ENCODE measurements at places on chromosomes 2 and 18.

GRCh38 chr2:127414638-127415592 lies 3.3 kb upstream of the PROC start:
- no peak for DNase-seq

GRCh38 chr18:79724299-79725080 lies 44.9 kb downstream of the CTDP1 start:
- no peak for DNase-seq

GRCh38 chr2:16653799-16654198 lies 11.8 kb downstream of the CYRIA start:
- DNase-seq = no peak

GRCh38 chr2:17793803-17794354 lies 22.4 kb upstream of the MSGN1 start:
- no peak for DNase-seq

- no peak for DNase-seq
Measured at GRCh38 chr2:102143450-102143985, 972 bp downstream of the IL1R1 start.

- DNase-seq = no peak
Measured at GRCh38 chr2:8290771-8291352, 391.0 kb upstream of the ID2 start.

DNA sequence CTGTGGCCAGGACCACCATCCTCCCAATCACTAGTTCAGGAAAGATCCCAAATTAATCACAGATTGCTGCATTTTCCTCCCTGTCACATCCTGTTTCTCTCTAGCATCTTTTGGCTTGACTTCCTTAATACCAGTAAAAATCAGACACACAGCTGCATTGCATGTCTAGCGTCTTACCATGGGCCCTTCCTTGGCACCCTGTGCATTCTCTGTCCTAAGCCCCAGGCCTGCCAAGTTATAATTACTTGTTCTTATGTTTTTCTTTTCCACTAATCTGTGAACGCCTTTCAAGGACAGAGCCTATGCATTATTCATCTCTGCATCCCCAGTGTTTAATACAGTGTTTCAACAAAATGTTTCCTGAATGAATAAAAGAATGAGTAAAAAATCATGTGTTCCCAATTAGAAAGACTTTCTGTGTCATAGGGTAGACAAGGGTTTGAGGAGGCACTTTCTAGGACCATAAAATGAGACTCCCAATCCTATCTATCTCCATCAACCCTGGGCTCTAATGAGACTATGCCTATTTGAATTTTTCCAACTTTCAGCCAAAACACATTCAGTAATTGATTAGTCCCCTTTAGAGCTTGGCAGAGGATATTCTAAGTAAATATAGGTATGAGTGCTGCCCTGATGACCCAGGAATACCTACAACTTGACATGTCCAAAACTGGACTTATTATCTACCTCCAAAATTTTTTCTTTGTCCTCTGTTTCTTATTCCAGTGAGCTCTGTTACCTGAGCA lies 10.3 kb upstream of the NT5C1B start:
- no peak for DNase-seq

- DNase-seq = no peak
Measured at GRCh38 chr18:59861009-59861408, 38.8 kb upstream of the PMAIP1 start.

DNA sequence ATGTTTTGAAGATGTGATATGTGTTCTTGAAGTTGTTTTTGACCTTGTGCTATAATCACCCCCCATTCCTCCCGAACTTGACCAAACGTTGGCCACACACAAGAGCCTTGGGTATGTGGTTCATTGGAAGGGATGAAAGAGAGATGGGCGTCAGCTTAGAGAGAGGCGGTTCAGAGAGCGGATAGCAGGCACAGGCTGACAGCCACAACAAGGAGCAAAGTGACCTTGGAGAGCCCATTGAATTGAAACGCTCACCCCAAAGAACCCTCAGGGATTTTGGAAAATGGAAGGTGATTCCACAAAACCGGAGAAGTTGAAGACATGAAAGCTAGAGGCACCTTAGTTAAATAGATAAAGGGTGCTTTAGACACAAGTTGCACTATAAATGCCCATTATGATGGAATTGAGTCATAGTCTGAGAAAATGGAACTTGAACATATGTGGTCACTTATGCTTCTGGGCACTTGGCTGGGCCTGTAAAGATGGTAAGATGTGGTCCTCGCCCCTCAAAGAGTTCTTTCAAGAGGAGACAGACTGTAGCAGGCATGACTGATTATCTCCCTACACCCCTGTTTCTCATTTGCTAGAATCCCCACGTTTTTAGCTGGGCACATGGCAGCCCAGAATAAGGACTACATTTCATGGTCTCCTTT lies 188.5 kb upstream of the HAAO start:
- DNase-seq = no peak

GRCh38 chr2:101478181-101479001 lies 3.5 kb upstream of the RFX8 start:
- no peak for DNase-seq

DNA sequence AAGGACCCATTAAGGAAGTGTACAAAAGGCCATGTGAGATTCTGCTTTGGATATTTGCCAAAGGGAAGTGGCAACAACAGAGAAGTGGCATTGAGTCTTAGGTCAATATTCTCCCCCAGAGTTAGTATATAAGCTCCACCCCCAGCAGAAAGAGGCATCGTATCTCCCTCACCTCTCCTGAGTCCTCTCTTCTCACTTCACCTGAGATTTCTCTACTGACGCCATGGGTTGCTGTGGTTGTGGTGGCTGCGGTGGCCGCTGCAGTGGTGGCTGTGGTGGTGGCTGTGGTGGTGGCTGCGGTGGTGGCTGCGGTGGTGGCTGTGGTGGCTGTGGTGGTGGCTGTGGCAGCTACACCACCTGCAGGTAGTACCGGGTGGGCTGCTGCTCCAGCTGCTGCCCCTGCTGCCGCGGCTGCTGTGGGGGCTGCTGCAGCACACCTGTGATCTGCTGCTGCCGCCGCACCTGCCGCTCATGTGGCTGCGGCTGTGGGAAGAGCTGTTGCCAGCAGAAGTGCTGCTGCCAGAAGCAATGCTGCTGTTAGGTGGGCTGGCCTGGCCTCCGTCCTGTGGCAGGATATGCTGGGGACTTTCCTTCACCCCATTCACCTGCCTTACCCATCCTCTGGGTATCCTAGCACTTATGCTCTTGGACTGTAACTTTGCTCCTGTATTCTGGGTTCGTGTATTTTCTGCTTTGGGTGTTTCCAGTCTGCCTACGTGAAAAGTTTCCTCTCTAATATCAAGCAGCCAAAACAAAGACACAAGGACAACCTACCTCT lies 5.9 kb downstream of the SCYGR3 start:
- DNase-seq = no peak

DNA sequence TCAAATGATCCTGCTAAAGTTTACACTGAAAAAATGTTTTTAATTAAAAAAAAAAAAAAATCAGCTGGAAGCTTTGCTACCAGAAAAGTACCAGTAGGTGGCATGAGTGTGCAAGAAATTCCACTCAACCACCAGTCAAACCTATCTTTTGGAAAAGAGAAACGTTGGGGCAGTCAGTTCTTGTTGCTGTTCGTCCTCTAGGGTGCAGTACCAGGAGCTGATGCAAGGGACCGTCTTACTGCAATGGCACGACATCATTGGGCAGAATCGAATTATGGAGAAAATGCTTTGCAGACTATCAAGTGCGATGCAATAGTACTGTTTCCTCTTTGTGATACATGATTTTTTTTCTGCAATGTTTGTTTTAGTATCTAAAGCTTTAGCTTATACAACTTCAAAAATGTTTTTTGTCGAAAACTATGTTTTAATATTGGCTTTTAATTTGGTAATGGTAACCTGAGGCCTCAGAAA lies 18.3 kb downstream of the YPEL5 start:
- peak; percentile 74 for DNase-seq

DNA sequence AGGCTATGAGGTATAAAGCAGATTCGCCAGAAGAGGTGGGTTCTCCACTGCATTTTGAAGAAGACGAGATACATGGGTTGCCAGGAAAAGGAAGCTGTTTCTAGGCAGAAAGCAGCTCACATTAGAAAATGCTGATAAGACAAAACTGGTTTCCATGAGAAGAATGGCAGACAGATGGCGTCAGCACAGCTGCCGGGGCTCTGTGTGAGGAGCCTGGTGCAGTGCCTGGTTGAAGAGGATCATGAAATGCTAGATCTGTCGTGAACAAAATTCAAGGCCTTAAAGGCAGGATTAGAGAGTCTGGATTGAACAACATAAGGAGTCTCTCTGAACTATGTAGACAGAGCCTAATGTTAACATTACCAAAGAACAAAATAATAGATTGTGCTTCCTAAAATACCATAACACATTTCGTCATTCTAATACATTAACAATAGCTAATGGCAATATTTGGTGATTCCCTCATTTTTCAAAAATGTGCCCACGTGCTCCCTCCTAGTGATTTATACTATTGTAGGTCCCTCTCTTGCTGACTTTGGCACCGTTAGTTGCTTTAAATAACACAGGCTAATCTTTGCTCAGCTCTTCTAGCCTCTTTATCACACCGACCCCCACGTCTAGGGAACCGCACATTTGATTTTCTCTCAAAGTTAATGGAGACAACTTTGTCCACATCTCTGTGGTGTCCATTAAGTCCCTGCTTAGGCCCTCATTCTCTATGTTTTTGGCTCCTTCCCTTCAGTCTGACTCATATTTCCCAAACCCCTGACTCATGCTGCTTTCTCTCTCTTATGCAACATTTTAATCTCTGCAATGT lies 38.2 kb downstream of the EFEMP1 start:
- DNase-seq = no peak

DNA sequence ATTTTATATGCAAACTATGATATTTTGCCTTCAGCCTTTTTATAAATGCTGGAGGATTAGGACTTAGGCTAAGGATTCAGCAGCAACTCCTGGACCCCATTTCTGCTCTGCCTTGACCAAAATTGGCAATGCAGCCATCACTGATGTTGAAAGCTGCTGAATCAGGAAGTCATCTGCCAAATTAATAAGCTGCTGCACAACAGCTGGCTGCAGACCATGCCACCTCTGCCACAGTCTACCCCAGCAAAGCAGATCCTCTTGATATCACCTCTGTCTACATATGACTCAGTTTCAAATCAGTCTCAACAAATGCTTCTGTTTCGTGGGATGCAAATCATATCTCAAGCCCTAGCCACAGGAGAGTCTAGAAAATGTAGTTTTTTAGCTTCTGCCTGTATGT lies 7.1 kb upstream of the SOS1 start:
- DNase-seq = no peak

GRCh38 chr2:172415157-172415864 lies 12.1 kb upstream of the ITGA6 start:
- DNase-seq = no peak

GRCh38 chr18:73232933-73233332 lies 365.1 kb upstream of the NETO1 start:
- no peak for DNase-seq

- no peak for DNase-seq
Measured at GRCh38 chr2:10258326-10258725, 44.4 kb upstream of the HPCAL1 start.

DNA sequence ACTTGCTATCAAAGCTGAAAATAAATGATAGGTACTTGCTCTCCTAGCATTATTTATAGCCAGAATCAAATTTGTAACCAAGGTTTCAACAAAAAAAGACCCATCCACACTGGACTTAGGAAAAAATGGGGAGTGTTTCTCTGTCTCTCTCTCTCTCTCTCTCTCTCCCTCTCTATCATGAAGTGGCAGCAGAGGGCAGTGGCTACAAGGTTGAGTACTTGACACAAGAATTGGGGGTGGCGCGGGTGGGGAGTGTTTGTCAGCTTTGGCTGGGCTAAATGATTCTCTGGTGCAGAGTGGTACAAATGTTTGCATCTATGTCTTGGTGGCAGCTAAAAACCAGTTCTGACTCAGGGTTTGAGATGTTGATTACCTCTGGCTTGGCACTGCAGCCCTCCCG lies 85.0 kb downstream of the RBM43 start:
- DNase-seq = no peak

DNA sequence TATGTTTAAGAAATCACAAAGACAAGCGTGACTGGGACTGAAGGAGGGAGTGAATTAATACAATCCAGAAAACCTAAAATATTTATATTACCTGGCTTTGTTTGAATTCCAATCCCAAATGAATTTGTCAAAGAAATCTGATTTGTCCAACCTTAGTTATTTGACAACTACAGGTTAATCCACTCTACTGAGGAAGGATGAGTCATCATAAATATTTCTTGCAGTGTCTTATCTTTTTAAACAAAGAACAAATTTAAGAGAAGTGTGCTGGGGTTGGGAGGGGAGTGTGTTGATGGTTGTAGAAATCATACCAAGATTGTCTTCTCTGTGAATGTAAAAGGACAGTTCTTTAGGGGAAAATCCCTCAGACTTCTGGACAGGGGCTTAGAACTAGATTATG lies 1106.3 kb upstream of the SLC39A10 start:
- no peak for DNase-seq

- DNase-seq = no peak
Measured at GRCh38 chr2:239912171-239912937, 112.8 kb downstream of the NDUFA10 start.

DNA sequence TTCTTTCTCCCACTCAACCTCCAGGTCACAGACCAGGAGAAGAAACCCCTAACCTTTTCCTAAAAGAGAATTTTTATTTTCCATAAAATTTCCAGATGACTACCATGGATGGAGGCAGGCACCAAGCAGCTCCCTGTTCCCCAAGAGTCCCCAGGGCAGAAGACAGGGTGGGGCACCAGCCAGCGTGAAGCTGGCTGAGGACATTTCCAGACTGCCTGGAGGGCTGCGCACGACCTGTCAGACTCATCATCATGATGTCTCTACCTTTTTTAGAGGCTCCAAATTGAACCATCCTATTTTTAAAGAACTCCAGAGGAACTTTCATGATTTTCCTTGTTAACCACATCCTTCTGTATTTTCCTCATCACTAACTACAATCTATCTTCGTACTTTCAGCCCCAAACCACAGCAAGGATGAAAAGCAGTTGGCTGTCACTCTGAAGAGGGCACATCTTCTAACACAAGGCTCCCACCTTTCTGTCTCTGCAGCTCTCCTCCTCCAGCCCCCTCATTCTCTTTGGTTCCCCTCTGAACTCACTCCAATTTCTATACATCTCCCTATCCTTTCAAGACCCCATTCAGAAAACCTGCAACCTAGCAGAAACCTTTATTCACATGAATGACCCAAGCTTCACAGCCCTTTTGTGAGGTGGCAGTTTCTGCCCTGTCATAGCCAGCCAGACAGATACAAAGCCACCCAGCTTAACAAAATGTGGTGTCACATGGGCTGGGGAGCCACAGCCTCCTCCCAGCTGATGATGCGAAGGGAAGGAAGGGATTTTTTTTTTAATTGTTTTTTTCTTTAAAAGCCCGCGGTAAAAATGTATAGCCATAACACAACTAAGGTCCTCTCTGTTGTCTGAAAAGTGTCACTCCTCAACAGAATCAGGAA lies 11.1 kb downstream of the AMMECR1L start:
- no peak for DNase-seq

- no peak for DNase-seq
Measured at GRCh38 chr2:26492749-26493515, 15.0 kb upstream of the OTOF start.

DNA sequence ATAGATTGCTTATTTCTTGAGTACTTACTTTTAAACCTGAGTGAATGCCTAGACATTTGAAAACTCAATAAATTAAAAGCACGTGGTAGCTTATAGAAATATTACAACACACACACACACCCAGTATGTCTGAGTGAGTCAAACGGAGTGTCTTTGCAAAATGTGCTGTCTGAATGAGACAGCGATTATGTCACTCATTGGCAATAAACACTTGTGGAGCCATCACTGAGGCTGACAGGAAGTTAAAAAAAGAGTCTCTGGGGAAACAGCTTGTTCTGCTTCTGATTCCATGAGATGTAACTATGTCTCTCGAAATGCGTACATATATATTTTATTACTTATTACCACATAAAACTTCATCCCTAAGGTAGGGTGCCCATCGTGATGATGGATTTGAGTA lies 22.3 kb upstream of the VPS4B start:
- no peak for DNase-seq

GRCh38 chr2:102442967-102443828 lies 20.2 kb downstream of the IL18RAP start:
- DNase-seq = no peak
